ENCODE measurements at places on chromosomes 5 and 9.

GRCh38 chr5:17081142-17081541 lies 136.3 kb upstream of the BASP1 start:
- DNase-seq, result no peak

- DNase-seq, result no peak
Observed at GRCh38 chr9:138099803-138100598, 222.4 kb downstream of the CACNA1B start.

DNA sequence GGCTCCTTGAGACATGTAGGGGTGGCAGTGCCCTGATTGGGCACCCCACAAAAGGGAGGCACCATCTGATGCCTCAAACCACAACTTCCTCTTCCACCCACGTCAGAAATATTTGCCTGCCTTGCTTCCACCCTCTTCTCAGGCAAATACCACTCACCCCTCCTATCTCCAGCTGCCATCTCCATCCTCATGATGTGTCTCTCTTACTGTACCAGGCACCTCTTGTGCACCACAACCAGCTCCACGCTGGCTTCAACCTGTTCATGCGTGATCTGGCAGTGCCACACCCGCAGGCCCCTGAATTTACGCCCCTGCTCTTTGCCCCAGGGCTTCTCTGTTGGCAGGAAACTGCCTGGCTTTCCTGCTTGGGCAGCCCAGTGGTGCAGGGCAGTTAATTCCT lies 87.8 kb upstream of the HSPA9 start:
- DNase-seq, result no peak

GRCh38 chr9:16044579-16044881 lies 491.7 kb downstream of the CCDC171 start:
- no peak for DNase-seq

DNA sequence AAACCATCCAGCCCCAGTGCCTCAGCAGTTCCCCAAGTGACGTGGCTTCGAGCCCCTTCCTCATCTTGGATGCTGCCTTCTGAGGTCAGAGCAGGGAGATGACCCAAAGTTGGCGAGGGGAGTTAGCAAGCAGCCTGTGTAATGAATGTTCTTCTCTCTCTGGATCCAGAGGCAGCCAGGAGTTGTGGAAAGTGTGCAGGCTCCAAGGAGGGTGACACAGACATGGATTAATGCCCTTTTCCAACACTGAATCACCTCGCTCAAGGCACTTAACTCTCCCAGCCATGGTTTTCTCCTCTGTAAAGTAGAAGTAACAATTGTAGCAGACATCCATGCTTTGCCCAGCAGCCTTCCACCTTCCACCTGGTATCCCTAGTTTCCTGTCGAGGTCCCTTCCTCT lies 64.6 kb upstream of the HAND1 start:
- no peak for DNase-seq

DNA sequence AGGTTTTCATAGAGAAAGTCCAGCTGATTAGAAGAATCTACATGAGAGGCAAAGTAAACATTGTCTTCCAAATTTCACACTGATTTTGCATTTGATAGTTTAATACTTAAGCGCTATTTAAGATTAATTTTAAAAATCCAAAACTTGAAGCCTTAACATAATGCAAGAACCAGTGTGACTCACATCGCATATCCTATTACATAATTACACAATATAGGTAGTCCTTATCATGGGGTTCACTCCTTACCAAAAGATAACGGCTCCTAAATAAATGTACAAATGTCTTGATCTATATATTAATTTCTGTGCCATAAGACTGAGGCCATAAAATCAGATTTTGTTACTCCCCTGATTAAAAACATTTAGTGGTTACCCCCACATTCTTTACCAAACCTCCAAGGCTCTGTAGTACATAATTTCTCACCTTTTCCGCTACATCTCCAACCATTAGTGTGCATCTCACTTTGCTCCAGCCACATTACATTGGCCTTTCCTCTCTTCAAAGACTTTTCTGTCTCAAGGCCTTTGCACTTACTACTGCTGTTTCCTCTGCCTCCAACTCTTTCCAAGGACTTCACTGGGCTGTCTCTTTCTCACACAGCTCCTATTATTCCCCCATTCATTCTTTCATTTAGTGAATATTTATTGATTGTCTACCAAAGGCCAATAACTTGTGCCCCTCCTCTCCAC lies 1.0 kb downstream of the RIOK2 start:
- DNase-seq, result no peak

DNA sequence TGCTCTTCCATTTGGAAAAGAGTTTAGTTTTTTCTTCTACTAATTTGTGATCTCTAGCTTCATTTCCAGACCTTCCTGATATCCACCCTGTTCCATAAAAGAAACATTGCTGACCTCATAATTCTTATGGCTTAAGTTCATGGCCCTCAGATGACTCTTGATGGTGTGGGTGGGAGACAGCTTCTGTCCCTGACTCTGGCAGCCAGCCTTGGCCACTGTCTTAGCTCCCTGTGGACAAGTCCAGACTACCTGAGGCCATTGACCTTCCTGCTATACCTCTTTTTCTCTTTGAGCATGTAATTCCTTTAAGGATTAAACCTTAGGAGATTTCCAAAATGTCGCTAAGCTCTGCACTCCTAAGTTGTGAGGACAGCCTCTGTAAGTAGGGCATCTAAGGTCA lies 101.1 kb upstream of the DAP start:
- DNase-seq, result no peak

DNA sequence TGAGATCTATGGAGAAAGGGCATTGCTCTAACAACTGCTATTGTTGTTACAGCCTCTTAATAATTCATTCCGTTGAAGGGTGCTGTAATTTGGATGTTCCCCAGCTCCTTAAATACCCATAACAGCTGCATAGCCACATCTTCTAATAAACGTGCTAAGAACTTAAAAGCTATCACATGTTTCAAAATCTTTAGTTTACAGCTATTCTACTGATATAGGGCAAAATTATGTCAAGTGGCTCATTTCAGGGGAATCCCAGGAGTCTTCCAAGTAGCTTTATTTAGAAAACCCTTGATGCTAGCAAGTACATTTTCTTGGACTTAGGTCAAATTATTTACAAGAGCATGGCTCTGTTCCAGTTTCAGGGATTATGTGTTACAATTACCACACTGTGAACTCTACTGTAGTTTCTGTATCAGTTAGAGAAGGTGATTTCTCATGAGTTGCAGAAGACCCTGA lies 990.4 kb upstream of the ACO1 start:
- DNase-seq, result no peak

GRCh38 chr9:114004221-114004716 lies 73.8 kb downstream of the AMBP start:
- no peak for DNase-seq

DNA sequence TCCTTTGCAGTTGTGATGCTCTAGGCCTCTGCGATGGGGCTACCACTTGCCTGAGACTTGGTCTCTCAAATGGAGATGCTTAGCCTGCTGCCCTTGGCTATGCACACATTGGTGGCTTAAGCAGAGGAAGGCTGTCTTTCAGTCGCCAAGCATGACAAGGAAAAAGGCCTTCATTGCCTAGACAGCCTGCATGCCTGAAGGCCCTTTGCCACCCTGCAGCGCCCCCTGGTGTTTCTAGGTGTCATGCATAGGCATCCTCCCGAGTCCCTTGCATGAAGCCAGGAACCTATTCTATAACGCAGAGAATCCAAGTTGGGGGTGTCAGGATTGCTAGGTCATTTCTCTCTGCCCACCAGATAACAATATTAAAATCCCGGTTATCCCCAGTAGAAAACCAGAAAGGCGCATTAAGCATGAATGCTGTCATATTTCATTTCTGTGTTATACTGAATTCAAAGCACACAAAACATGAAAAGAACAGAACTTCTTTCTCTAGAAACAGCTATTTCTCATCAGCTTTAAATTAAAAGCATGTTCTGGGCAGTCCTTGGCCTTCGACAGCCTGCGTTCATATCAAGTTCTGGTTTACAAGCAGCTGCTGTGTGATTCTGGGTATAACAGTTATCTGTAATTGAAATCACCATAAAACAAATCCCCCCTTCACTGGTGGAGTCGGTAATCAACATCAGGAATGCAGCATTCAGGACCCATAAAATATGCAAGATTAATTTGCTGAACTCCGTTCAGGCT lies 59.7 kb upstream of the TRPC7 start:
- DNase-seq, result peak; percentile 18

DNA sequence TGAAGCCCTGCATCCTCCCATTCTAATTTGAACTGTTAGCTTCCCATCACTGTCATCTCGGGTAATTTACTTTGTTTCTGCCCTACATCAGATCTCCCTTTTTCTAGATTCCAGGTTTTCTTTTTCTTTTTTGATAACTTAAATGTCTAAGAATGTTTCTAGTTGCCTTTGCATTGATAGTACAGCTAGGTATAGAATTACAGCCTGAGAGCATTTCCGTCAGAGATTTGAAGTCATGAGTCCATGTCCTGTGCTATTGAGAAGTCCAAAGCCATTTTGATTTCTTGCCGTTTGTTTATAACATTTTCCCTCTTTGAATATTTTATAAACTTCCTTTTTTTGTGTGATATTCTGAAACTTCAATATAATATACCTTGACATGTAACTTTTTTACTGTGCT lies 5.3 kb downstream of the TENT2 start:
- no peak for DNase-seq

- DNase-seq, result no peak
Observed at GRCh38 chr5:155844542-155844941, 482.4 kb upstream of the SGCD start.

DNA sequence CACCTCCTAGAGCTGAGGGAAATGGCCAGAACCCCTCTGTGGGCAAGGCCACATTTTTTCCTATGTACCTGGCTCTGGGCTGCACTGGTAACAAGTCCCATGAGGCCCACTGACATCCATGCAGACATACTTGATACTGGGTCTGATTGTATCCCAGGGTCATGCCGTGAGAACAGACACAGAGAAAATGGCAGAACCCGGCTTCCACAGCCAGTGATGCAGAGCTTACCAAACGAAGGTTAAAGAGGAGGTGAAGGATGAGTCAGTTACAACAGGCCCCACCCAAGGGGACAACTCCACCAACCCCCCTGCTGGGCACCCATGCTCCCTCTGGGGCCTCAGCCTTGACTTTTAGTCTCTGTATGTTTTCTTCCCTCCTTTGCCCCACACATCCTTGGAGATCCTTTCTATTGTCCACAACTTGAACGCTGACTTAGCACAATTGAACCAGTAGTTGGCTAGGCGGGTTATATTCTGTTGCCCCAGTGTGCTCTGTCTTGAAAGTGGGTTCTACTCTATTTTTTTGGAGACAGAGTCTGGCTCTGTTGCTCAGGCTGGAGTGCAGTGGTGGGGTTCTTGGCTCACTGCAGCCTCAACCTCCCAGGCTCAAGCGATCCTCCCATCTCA lies 93.5 kb downstream of the DAP start:
- DNase-seq, result no peak

DNA sequence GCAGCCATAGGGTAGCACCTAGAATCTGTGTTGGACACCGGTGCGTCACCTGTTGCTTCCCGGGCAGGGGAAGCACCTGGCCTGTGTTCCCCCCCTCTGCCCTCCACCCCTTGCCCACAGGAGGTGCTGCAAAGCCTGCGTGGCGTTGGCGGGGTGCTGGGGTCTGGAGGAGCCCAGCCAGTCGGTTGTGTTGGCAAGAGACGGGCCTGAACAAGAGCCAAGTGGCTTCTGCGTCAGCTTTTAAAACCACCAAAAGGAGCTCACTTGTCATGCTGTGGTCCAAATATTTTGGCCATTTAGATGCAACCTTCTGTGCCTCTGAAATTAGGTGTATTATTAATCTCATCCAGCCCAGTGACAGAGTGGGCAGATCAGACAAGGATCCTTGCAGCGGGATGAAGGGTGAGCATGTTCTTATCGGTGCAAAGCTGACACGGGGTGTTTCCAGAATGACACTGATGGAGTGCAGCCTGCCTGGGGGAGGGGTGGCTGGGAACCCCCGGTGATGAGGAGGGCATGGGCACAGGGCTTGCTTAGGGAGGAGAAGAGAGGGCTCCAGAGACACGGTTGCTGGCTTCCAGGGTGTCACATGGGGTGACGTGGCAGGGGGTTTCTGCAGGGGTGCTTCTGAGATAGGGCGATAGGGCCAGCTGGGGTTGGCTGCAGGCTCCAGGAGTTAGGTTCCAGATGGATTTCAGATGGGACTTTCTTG lies 9.7 kb upstream of the RXRA start:
- no peak for DNase-seq

DNA sequence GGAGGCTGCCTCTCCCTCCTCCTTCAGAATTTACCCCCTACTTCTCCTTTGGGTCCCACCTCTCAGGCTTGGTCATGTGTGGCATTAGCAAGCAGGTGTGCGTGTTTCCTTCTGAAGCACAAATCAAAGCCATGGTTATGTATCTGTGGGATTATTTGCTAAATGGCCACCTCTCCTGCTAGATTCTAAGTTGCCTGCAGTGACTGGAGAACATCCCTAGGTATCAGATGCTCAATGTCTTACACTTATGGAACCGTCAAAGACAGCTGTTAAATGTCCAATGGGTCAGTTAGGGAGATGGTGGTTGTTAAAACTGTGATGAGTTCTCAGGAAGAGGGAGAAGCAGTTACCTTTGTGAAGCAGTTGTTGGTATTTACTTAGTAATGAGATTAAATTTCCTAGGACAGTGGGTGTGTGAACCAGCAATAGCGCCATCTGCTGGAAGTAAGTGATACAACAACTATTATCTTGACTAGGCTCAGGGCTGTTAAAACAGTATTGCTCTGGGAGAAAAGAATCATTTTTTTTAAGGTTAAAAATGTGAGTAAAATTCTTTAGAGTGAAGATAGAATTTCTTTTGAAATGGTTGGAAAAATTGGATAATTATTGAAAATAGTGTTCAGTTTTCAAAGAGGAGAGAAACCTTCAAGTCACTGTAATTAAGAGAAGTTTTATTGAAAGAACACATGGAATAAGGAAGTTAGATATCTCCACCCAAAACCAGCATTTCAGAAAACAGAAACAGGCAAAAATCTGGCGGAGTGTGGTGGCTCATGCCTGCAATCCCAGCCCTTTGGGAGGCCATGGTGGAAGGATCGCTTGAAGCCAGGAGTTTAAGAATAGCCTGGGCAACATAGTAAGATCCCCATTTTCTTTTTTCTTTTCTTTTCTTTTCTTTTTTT lies 71.3 kb downstream of the TMC1 start:
- peak; percentile 58 for DNase-seq

- no peak for DNase-seq
Observed at GRCh38 chr9:89706731-89707191, 101.9 kb downstream of the GADD45G start.

DNA sequence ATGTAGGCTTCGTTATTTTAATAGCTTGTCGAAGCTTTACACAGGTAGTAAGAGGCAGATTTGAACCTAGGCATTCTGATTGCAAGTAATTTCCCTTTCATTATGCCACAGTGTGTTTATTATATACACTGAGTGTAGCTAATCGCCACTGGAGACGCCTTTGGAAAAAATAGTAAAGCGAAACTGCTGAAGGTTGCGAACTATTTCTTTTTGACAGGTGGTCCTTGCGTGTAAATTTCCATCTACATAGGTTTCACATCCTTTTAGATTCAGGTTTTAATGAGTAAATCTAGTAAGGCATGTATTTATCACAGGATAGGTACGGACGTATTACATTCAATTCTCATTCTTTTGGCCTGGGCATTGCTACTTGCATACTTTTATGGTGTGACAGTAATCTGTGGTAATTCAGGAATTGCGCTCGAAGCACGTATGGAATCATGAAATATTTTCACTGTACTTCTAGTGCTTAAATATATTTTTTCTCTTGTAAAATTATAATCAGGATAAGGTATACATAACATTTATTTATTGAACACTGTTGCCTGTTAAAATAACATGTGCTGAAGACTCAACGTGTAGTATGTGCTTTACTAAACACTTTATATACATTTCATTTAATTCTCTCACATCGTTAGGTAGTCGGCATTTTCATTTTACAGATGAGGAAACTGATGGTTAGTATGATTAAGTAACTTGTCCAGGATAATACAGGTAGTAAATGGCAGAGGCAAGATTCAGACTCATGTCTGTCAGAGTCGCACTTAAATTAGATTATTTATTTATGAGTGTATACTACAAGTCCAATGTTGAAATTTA lies 1.8 kb downstream of the MARCHF6 start:
- peak; percentile 24 for DNase-seq

- no peak for DNase-seq
Observed at GRCh38 chr5:168404365-168404764, 81.9 kb upstream of the RARS1 start.

Measured in CD4-positive, alpha-beta T cell treated with Interleukin-15 for 4 hours (primary cell).